Colonic mucosa (tissue), 4 donors: ENCODE measurements at places on chromosomes 11 and 22. TPM values are rescaled to one million over a fixed set of nuclear protein-coding genes. Genes with fewer than 3 reads are reported as not detected.

The APOL4 gene
- total RNA-seq, result 2.3 TPM

The MMP13 gene
- not detected for total RNA-seq

- DNase-seq, result no peak
- no peaks in the 10 kb centered on the region for H3K36me3 ChIP-seq
- H3K27ac ChIP-seq, result no peak overlapping the region
- H3K27me3 ChIP-seq, result no peaks in the 10 kb centered on the region
- H3K4me3 ChIP-seq, result no peak overlapping the region
Observed at GRCh38 chr22:47822422-47822821, 1060.0 kb downstream of the TBC1D22A start.

- H3K27ac ChIP-seq, result no peak overlapping the region
- DNase-seq, result no peak
Observed at GRCh38 chr11:119764108-119764868, 35.3 kb upstream of the NECTIN1 start.

GRCh38 chr22:37905534-37906363, at the start of gene MICALL1:
Gene MICALL1, plus strand, starts transcription at chr22:37906297. Its CDS starts 126 bp downstream, at chr22:37906423.
- peak within 1 kb of the TSS; percentile 62 for H3K4me3 ChIP-seq
- H3K27me3 ChIP-seq, result no peaks in the 10 kb centered on the region
- H3K36me3 ChIP-seq, result no peaks in the 10 kb centered on the region
- H3K4me1 ChIP-seq, result peaks cover 3% of the 10 kb centered on the region

DNA sequence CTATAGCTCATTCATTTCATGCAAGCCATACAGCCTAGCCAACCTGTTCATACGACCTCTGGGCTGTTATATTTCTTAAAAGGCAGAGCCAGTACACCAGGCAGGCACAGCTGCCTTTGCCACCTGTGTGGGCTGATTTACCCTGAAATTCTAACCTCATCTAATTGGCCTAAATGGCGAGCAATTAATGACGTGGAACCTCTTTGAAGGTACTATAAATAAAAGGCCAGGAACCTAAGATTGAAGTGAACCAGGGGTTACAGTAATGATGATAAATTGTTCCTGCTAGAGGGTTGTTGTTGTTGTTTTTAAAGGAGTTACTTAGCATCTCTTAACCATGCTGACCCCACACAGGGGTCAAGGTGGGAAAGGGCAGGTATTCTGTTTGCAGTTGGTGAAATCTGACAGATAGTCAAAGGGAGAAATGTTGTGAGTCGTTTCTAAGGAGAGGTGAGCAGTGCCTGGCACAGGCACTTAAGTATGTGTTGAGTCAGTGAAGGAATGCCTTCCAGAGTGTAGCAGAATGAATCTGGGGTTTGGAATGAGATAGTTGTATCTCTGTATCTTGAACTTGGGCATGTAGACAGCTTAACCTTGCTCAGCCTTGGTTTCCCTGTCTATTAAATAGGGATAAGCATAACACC, 213.5 kb upstream of the NAV2 start:
- DNase-seq, result no peak
- H3K27ac ChIP-seq, result no peak overlapping the region

DNA sequence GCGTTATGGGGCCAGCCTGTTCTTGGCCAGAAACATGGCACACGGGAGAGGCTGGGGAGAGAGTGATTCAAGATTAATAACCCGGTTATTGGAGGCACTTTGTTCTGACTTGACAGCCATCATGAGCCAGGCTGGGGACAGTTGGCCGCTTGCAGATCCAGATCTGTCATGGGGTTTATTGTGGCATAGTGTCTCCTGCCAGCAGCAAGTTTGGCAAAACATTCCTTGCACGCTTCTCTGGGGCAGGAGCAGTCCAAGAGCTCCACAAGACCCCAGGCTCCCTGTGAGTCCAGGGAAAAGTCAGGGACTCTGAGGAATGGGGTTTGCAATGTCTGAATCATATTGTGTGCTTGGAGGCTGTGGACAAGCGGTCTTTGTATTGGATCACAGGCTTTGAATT, 270.4 kb downstream of the MIAT start:
- no peak overlapping the region for H3K4me3 ChIP-seq
- H3K27ac ChIP-seq, result no peak overlapping the region

GRCh38 chr11:74485868-74486267, 7.7 kb downstream of the LIPT2 start:
- DNase-seq, result no peak
- H3K27ac ChIP-seq, result no peak overlapping the region
- no peak overlapping the region for H3K4me3 ChIP-seq
- H3K36me3 ChIP-seq, result no peaks in the 10 kb centered on the region
- H3K27me3 ChIP-seq, result no peaks in the 10 kb centered on the region

The RIBC2 gene
- total RNA-seq, result 0.85 TPM

DNA sequence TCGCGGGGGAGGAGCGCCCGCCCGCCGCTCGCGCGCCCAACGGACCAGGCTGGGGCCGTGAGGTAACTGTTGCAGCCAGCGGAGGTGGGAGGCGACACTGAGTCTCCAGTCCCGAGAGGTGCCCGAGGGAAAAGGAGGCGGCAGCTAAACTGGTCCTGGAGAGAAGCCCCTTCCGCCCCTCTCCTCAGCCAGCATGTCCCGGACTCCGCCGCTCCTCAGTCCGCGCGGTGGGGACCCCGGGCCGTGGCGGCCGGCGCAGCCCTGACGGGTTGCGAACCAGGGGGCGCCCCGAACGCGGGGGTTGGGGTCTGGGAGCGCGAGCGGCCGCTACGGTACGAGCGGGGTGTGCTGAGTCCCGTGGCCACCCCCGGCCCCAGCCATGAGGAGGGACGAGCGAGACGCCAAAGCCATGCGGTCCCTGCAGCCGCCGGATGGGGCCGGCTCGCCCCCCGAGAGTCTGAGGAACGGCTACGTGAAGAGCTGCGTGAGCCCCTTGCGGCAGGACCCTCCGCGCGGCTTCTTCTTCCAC, at the start of gene PDE3B:
Gene PDE3B, plus strand, starts transcription at position 108 of the 529 bp plus-strand sequence. Its CDS starts 272 bp downstream, at position 380.
- H3K4me1 ChIP-seq, result no peaks in the 10 kb centered on the region
- H3K27ac ChIP-seq, result peak within 1 kb of the TSS; percentile 92
- no peaks in the 10 kb centered on the region for H3K36me3 ChIP-seq
- peak within 1 kb of the TSS; percentile 88 for H3K4me3 ChIP-seq
- no peaks in the 10 kb centered on the region for H3K27me3 ChIP-seq
- peak; percentile 91 for DNase-seq

The TMEM151A gene
- 0.47 TPM for total RNA-seq

The TMEM223 gene
- 15.8 TPM for total RNA-seq

DNA sequence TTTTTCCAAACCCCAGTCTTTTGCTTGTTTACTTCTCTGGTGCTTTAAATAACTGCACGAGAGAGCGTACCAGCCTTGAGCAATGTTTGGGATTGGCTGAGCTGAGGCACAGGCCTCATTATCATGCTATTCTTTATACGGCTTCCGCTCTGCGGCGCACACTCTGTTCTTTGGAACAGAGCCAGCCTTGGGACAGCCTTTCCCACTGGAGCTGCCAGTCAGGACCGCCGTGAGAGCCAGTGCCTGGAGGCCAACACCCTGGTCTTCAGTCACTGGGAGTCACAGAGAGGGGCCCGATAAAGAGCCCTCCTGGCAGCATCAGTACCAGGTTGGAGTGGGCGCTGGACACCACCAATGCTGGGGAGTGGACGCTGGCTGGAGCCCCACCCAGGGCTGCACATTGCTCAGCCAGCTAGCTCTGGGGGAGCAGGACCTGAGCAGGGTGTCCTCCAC, 125.6 kb downstream of the BCR start:
- no peaks in the 10 kb centered on the region for H3K36me3 ChIP-seq
- no peaks in the 10 kb centered on the region for H3K4me1 ChIP-seq
- DNase-seq, result no peak
- H3K27ac ChIP-seq, result no peak overlapping the region
- H3K27me3 ChIP-seq, result no peaks in the 10 kb centered on the region

The MN1 gene
- 1.5 TPM for total RNA-seq

- no peak for DNase-seq
- no peaks in the 10 kb centered on the region for H3K4me1 ChIP-seq
Observed at GRCh38 chr11:9825895-9826294, 162.0 kb downstream of the SWAP70 start.

DNA sequence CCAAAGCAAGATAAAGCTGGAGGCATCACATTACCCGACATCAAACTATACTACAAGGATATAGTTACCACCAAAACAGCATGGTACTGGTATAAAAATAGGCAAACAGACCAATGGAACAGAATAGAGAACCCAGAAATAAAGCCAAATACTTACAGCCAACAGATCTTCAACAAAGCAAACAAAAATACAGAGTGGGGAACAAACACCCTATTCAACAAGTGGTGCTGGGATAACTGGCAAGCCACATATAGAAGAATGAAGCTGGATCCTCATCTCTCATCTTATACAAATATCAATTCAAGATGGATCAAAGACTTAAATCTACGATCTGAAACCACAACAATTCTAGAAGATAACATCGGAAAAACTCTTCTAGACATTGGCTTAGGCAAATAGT, 50.0 kb upstream of the CLTCL1 start:
- no peak overlapping the region for H3K27ac ChIP-seq
- no peak for DNase-seq
- H3K27me3 ChIP-seq, result no peaks in the 10 kb centered on the region
- no peaks in the 10 kb centered on the region for H3K4me1 ChIP-seq
- no peak overlapping the region for H3K4me3 ChIP-seq
- no peaks in the 10 kb centered on the region for H3K36me3 ChIP-seq

GRCh38 chr22:49713003-49713402, 114.7 kb downstream of the BRD1 start:
- H3K27me3 ChIP-seq, result no peaks in the 10 kb centered on the region
- DNase-seq, result no peak
- H3K27ac ChIP-seq, result no peak overlapping the region
- H3K36me3 ChIP-seq, result no peaks in the 10 kb centered on the region
- no peak overlapping the region for H3K4me3 ChIP-seq

The OR5A1 gene
- total RNA-seq, result not detected

- DNase-seq, result no peak
- no peak overlapping the region for H3K27ac ChIP-seq
- no peak overlapping the region for H3K4me3 ChIP-seq
Observed at GRCh38 chr11:134554106-134554505, 142.1 kb upstream of the B3GAT1 start.

The DBX1 gene
- not detected for total RNA-seq

DNA sequence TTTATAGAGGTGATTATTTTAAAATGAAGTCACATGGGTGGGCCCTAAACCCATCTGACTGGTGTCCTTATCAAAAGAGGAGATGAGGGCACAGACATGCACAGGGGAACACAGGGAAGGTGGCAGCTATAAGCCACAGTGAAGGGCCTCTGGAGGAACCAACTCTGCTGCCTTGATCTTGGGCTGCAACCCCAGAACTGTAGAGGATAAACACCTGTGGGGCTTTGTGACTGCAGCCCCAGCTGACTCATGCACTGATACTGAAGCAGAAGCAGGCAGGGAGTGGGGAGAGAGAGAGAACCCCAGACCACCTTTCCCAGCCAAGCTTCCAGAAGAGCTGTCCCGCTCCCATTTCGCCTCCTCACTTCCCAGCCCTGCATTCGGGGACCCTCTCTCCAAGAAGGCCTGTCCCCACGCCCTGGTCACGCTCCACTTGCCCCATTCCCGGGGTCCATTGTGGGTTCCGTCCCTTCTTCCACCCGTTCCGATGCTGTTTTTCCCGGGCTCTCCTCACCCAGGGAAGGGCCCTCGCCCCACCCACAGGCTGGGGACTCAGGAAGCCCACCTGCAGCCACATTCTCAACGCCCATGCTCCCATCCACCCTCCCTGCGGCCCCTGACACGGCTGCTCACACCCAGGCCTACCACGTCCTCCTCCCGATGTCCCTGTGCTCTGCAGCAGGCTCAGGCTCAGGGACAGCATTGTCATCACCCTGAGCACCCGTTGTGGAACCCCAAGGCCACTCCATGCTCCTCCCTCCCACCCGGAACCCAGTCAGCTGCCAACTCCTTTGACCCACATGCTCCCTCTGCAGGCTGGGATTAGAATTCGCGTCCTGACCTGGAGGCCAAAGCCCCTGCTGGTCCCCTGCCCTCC, 90.8 kb upstream of the SHANK2 start:
- peak; percentile 55 for DNase-seq
- no peaks in the 10 kb centered on the region for H3K36me3 ChIP-seq
- H3K27me3 ChIP-seq, result no peaks in the 10 kb centered on the region
- H3K4me3 ChIP-seq, result no peak overlapping the region

DNA sequence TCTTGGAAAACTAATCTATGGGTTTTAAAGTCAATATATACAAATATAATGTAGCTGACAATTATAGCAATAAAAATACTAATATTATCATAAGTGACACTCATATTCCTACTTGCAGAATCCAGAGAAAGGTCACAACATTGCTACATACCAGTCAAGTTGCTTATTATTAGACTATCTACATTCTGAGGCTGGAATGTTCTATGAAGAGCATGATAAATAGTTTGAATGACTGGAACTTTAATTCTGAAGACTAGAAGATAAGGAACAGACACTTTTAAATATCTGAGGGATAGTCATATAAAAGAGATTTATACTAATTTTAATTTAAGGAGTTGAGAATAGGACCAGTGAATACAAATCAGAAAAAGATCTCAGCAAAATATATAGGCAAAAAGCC, 146.0 kb downstream of the GUCY1A2 start:
- no peaks in the 10 kb centered on the region for H3K36me3 ChIP-seq
- no peak for DNase-seq
- no peaks in the 10 kb centered on the region for H3K4me1 ChIP-seq
- no peak overlapping the region for H3K4me3 ChIP-seq
- no peaks in the 10 kb centered on the region for H3K27me3 ChIP-seq
- no peak overlapping the region for H3K27ac ChIP-seq

- H3K4me3 ChIP-seq, result no peak overlapping the region
- no peak overlapping the region for H3K27ac ChIP-seq
- H3K27me3 ChIP-seq, result no peaks in the 10 kb centered on the region
- H3K36me3 ChIP-seq, result no peaks in the 10 kb centered on the region
- H3K4me1 ChIP-seq, result no peaks in the 10 kb centered on the region
Observed at GRCh38 chr22:32317524-32317923, 40.1 kb upstream of the RFPL3 start.

GRCh38 chr11:71321433-71322191, 69.2 kb upstream of the SHANK2 start:
- DNase-seq, result no peak
- no peak overlapping the region for H3K27ac ChIP-seq
- no peak overlapping the region for H3K4me3 ChIP-seq

The KRTAP5-1 gene
- not detected for total RNA-seq

The NCR3LG1 gene
- total RNA-seq, result 11.3 TPM

The LSP1 gene
- total RNA-seq, result 18.9 TPM
